Esophagus squamous epithelium (tissue), 5 donors: ENCODE measurements at places on chromosomes 11 and 22.

- DNase-seq: no peak
Measured at GRCh38 chr11:73204711-73205121, 13.4 kb upstream of the P2RY2 start.

DNA sequence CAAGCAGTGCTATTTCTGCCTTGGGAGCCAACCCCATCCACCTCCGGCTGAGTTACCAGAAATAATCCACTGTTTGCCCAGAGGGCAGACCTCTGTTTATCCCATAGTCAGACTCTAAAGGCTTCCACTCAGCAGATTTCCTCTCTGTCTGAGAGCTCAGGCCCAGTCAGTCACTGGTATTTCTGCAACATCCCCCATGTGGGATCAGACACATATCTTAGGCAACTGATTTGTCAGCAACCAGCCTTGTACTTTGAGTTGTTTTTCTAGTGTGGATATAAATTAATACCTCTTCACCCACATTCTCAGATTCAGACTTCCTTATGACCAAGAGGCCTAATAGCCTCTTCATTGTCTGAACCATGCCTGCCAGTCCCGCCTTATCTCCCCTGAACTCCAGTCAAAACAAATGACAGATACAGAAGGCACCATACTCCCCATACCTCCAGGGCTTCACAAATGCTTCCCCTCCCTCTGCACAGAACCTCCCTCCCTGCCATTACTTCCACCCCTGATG is 193.6 kb downstream of the FAM76B start:
- no peak for DNase-seq

- no peak for DNase-seq
Measured at GRCh38 chr11:110095554-110095953, 2.4 kb downstream of the ZC3H12C start.

DNA sequence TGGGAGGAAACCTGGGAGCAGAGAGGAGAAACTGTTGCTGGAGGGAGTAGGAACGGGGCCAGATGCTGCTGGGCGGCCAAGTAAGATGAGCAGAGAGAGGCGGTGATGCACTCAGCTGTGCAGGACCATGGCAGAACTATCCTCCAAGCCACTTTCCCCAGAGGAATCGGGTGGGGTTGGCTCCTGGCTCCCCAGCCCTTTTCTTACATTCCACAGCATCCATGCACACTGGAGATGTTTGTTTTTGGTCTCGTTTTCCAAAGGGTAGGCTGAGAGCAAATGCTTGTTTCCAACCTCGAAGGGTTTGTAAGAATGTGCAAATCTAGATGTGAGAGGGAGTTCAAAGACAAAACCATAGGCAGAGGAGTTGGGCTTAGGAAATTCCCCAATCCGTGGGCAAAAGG is 73.2 kb downstream of the DBX1 start:
- DNase-seq: no peak

DNA sequence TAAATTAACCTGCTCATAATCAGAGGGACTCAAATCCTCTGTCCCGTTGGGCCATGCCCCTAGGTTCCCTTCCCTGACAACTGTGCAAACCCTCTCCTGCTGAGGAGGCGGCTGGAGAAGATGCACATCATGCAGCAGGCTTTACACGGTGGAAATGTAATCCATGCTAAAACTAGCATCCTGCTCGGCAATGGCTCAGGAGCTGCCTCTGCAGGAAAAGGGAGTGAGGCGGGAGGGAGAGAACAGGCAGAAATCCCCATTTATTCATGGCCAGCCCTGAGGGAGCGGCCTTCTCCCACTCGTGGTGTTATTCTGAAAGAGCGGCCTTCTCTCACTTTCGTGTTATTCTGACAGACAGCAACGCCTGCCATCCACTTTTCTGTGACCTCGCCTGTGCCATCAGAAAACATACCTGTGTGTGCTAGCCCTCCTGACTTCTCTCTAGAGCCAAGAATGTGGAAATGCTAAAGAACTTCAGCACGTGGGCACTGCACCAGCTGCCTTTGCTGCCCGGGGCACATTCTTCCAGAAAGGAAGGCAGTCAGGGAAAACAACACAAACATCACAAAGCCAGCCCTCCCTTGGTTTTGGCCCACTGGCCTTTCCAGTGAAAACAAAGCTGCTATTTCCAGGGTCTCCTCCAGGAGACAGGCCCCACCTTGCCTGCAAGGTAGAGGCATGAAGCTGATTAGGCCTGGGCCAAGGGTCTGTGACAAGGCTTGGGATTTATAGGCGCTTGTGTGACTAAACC is 62.9 kb upstream of the BID start:
- DNase-seq: no peak
